IPS DF 19.7 (cell line): ENCODE measurements at places on chromosomes 6 and 20.

DNA sequence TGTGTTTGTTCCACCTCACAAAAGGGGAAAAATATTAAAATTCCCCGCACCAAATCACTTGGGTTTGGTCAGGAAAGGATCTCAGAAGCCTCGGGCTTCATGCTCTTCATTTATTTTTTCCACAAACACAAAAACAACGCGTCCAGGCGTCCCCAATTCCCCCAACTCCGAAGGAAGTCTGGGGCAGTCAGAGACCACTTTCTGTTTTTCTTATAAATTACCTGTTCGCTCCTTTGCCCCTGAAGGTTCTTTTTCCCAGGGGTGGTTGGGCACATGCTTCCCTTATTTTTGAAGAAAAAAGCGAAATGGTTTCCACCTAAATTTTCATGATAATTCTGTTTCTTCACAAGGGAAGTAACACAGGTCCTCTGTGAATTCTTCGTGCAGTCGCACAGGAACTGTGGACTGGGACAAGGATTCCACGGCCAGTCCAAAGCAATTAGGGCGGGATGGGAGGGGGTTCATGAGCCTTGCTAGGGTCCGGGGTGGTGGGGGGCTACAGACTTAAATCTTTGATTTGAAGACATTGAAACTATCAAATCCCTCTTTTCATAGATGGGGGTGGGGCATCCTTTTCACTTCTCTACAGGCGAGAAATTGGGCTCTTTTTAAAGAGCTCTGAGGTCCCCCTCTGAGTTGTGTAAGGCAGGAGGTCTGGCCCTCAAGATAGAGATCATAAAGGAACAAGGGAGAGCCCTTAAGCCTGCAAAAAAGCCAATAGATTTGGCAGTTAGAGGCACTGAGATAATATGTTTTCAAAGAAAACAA is 30.5 kb upstream of the HFE start:
- no peak for DNase-seq

GRCh38 chr20:25309395-25310267 is 61.7 kb downstream of the PYGB start:
- DNase-seq = no peak

GRCh38 chr20:4341804-4342485 is 326.6 kb upstream of the RNF24 start:
- no peak for DNase-seq

DNA sequence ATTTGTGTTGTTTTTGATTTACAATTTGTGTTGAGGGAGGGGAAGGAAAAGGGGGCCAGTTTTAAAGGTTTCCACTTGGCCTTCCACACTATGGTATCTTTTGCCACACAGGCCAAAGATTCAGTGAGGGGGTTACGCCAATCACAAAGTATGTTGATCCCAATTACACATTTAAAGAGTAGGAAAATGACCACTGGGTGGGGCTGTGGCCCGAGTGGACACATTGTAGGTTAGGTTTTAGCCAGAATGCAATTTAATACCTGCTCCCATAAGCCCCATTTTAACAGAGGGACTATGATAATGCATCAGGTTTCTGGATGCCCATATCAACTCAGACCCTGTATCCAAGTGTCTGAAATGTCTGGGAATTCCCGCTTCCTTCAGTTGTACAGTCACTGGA is 15.6 kb downstream of the VGLL2 start:
- no peak for DNase-seq

GRCh38 chr6:26501482-26501986 is 1.4 kb downstream of the BTN1A1 start:
- DNase-seq = no peak

- no peak for DNase-seq
Observed at GRCh38 chr6:113627480-113627879, 229.7 kb upstream of the MARCKS start.

DNA sequence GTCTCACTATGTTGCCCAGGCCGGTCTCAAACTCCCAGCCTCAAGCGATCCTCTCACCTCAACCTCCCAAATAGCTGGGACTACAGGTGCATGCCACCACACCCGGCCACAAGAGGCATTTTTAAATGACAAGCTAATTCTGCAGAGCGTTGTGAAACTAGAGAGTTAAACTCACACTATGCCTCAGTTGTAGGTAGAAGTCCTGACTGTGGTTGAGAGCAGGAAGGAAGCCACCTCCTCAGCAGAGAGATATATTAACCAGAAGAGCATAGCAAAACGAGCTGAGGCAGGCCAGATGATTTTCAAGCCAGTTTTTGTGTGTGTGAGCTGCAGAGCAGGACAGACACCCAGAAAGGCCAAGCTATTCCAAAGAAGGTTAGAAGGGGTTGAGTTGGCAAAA is 150.3 kb downstream of the MBOAT1 start:
- DNase-seq = no peak

GRCh38 chr20:13681248-13682125 is 42.8 kb upstream of the TASP1 start:
- no peak for DNase-seq

DNA sequence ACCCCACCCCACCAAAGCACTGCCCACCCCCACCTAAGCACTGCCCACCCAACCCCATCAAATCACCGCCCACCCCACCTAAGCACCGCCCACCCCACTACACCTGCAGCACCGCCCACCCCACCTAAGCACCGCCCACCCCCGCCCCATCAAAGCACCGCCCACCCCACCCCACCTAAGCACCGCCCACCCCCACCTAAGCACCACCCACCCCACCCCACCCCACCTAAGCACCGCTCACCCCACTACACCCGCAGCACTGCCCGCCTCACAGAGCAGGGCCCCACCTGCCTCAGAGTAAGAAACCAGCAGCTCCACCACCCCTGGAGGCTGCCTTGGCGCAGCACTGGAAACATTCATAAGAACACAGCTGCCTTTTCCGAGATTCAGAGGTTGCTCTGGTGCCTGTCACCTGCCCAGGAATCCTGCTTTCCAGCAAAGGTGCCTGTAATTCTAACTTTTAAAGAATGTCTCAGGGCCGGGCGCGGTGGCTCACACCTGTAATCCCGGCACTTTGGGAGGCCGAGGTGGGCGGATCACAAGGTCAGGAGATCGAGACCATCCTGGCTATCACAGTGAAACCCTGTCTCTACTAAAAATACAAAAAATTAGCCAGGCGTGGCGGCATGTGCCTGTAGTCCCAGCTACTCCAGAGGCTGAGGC is 148.2 kb downstream of the BMP7 start:
- no peak for DNase-seq

DNA sequence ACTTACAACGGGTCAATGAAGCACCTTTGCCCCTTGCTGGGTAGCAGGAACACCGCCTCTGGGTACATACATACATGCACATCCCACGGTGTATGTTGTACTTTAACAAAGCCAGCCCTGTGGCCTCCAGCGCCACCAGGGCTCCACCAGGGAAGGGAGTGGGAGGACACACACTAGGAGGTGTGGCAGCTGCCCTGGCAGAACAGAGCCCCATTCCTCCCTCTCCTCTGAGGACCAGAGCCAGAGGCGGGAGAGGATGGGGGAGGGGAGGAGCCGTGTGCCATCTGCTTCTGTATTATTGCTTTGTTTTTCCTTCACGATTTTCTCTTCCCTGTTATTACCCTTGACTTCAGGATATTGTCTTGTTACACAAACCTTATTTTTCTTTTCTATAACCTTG is 105.8 kb upstream of the TRAF3IP2 start:
- DNase-seq = no peak

DNA sequence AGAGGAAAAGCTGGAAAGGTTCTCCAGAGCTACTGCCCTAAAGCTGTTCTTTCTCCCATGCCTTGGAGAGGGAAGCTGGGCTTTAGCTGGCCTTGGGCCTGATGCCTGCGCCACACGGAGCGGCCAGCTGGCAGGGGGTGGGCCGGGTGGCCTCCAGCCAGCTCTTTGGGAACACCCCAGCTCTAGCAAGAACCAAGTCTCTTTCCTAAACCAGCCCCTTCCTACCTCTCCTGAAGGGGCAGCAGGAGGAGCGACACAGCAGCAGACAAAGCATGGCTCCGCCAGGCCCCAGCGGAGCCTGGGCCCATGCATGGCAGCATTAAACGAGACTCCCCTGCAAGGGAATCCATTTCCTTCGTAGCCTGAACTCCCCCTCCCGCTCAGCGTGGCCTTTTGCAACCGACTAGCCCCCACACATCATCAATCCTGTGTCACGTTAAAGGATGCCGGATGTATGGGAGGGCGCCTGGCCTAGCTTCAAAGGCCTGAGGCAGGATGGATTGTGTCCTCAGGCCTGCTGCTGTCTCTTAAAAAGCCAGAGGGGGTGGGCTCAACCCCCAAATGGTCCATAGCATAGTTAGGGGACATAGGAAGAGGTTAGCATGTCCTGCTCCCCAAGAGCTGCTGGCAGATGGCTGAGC is 14.0 kb downstream of the MRPS18A start:
- no peak for DNase-seq

GRCh38 chr6:72959821-72960220 is 265.5 kb downstream of the KHDC1L start:
- DNase-seq = no peak

GRCh38 chr20:588932-589672 is 21.0 kb downstream of the TCF15 start:
- DNase-seq = no peak

DNA sequence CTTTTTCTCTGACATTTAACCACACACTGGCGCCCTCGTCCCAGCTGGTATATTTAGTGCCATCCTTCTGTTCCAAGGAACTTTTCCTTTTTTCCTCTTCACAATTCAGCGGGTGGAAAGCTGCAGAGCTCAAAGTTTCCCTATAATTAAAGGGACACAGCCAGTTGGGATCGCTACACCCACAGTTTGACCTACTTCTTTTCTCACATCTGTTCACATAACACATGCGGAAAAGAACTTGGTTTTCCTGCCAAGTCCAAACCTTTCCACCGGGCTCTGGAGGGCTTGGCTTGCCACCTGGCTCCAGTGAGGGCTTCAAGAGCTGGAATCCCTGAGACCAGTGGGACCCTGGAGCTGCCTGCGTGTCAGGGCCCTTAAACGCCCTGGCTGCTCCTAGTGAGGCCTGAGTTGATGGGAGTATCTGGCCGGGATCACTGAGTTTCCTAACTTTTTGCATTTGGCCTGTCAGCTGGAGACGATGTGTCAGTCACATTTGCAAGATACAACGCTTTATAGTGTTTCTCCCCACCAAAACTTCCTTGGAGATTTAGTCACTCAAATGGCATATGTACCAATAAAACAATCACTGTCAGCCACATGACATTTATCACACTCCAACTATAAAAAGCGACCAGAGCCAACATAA is 176.0 kb downstream of the SASH1 start:
- DNase-seq = no peak

DNA sequence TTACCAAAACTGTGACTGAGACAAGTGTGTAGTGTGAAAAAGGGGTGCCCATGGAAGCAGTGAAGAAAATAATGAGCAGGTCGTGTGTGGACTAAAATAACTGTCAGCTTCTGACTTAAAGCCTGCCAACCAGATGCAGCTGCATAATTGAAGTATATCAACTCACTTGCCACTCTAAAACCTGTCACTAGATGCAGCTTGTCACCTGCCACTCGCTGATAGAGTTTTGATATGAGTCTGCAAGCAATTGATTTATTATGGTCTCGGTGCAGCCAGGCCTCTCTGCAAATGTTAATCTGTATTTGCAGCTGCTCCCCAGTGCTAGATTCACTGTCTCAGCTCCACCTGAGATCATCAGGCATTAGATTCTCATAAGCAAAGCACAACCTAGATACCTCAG is 1090.0 kb upstream of the EYS start:
- no peak for DNase-seq

- DNase-seq = no peak
Observed at GRCh38 chr6:108635505-108636226, 74.9 kb downstream of the FOXO3 start.

DNA sequence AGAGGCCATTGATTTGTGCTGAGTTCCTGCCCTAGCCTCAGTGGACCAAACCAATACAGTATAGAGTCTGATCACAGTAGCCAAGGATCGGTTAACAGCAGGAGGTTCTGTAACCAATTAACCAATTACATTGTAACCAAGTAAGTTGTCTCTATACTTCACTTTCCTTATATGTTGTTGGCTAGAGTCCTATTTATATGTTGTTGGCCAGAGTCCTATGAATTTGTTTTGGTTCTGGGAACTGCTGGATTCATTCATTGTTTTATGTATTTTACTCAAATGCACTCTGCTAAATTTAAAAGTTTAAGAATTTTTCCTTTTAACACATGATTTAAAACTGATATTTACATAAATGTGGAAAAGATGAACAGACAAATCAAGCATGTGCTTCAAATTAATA is 597.4 kb upstream of the HS3ST5 start:
- DNase-seq = no peak

- no peak for DNase-seq
Observed at GRCh38 chr6:103820148-103820547, 1039.6 kb downstream of the HACE1 start.

- DNase-seq = no peak
Observed at GRCh38 chr20:24535941-24536730, 66.7 kb downstream of the SYNDIG1 start.

GRCh38 chr20:48750941-48751635 is 76.7 kb downstream of the PREX1 start:
- peak; percentile 82 for DNase-seq

DNA sequence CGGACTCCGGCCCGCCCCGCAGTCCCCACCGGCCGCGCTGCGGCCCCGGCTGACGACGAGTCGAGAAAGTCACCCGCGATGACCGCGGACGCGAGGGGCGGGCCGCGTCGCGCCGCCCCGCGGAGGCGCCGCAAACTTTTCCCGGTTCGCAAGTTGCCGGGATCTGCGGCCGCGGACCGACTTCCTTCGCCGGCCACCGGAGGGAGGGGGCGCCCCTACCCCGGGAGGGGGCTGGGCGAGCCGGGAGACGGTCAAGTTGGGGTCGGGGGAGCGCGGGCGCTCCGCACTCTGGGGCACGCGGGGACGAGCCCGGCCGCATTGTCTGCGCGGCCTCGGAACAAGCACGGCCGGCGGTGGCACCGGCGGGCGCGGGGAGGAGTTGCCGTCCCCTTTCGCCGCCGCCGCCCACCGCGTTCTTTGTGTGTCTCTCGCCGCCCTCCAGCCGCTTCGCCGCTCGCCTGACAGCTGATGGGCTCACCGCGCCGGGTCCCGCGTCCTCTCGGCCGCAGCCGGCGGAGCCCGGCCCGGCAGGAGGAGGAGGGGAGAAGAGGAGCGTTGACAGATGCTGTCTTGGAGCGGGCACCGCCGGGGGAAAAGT is 131.6 kb downstream of the OGFRL1 start:
- DNase-seq = no peak

DNA sequence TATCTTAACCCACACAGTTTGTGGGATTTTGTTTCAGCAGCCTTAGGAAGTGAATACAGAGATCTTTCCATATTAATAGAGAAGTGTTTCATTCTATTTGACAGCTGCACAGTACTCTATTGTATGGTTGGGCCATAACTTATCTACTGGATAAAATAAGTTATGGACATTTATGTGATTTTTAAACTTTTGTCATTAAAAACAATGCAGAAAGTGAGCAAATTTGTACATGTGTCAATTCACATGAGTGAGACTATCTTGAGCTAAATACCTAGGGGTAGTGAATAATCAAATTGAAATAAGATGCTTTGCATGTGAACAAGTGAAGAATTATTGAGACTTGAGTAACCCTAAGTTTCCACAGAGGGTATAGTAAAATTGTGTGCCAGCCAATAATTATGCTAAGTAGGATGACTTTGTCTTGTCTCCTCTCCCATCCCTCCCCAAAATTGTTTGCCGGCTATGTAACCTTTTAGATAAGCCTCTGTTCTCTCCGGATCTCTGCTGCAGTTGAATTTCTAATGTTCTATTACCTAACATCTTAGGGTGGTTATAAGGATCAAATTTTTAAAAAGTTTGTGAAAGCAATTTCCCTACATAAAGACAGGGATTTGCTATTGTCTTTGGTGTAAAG is 33.3 kb upstream of the TPBG start:
- no peak for DNase-seq

- DNase-seq = no peak
Observed at GRCh38 chr6:142567461-142567860, 265.7 kb downstream of the ADGRG6 start.
